CD4-positive, alpha-beta T cell (primary cell): ENCODE measurements at places on chromosomes 6 and 20.

DNA sequence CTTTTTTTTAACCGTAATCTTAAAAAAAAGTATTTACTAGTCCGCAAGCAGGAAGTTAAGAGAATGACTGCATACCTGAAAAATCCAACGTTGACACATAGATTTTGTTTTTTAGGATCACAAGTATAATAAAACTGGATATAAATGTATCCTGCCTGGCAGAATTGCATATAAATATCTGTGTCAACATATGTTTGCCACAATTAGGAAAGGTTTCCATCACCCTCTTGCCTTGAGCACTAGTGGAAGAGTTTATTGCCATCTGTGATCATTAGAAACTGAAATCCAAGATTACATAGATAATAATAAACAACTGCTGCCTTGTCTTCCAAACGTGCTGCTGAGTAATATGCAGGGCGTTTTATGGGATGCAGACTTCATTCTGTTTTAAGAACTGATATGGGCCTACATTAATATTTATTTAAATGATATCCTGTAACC lies 27.9 kb downstream of the PLEKHG1 start:
- DNase-seq: no peak

GRCh38 chr6:108872575-108872974 lies 24.4 kb downstream of the ARMC2 start:
- no peak for DNase-seq

DNA sequence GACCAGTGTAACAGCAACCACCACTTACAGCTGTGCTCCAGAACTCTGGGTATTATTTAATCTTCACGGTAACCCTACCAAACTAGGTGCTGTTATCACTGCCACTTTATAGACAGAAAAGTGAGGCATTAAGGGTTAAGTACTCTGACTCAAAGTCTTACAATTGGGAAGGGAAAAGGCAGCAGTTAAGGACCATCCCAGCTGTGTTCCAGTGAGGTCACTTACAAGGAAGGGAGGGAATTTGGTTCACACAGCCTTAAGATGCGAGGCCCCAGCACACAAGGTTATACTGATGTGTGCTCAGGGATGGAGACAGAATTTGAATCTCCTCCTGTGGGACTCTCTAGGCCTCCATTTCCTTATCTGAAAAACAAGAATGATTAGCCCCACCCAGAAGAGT lies 46.7 kb downstream of the TRERF1 start:
- no peak for DNase-seq

DNA sequence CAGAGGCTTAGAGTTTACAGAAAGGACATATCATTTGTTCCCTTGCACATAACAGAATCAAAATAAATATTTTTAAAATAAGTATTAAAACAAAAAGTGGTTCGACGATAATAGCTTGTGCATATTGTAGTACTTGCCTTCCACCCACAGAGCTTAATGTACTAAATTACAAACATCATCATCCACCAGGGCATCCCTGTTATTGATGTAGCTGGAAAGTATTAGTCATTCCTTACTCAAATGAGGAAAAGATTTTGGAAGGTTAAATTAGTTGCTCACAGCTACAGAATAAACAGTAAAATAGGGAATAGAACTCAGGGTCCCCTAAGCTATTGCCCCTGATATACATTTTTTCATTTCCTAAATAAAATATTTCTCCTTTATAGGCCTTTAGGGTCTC lies 150.3 kb downstream of the PTPRK start:
- no peak for DNase-seq

DNA sequence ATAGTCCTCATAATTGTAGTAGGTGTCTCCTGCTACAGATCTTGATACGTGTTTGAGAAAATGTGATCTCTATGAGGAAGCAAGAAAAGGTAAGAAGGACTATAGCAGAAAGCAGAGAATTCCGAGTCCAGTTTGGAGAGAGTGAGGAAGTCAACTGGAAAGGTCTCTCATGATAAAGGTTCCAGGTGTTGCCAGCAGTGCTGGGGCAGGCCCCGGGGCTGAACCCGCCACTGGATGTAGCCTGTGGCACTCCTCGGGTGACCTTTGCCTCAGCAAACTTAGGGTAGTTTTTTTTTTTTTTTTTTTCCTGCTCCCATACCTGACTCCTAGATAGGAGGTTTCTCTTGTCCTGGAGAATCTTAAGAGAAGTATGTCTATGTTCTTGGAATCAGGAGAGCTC lies 62.8 kb downstream of the FAM120B start:
- no peak for DNase-seq

DNA sequence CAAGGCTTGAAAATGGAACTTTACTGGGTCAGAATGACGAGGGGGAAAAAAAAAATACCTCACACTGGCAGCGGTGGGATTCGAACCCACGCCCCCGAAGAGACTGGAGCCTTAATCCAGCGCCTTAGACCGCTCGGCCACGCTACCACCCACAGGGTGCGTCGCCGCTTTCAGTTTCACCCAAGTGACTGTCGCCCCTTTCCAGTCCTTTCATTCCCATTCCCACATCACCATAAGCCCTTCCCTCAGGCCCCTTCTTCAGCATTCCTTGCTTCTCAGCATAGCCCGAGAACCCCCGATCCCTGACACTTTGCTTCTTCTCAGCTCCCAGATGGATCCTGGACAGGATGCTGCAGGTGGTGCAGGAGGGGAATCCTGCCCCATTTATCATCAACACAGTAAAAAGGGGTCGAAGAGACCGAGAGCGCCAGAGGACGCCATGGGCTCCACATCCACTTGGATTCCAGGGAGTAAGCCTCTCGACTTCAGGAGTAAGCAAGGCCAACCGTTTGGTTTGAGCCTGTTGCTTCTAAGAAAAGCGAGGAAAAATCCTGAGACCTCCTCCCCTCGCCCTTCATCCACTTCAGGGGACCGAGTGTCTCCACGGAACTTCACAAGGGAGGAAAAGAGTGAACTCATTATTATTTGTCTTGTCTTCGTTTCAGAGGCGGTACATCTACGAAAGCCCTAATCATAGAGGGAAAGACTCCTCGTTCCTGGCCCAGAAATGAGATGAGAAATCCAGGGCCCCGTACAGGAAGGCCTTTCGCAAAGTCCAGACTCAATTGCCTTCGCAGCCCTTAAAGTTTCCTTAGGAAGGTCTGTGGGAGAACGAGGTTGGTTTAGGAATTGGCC lies 20.0 kb upstream of the TRIM27 start:
- DNase-seq: peak; percentile 71

DNA sequence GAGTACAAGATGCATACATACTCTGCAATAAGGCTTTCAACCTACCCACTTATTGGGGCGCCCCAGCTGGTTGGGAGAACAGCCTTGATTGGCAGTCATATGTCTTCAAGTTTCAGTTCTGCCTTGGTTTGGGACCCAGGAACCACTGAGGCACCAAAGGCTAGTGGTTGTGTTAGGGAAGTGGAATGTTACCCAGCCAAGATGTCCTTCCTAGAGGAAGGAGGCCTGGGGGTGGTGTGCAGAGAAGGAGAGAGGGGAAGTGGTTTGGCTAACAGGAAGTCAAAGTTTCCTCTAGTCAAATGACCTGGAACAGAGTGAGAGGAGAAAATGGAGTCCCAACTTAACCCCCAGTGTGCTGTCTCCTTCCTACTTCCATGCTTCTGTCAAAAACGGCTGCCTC lies 59.4 kb downstream of the CD164 start:
- no peak for DNase-seq

DNA sequence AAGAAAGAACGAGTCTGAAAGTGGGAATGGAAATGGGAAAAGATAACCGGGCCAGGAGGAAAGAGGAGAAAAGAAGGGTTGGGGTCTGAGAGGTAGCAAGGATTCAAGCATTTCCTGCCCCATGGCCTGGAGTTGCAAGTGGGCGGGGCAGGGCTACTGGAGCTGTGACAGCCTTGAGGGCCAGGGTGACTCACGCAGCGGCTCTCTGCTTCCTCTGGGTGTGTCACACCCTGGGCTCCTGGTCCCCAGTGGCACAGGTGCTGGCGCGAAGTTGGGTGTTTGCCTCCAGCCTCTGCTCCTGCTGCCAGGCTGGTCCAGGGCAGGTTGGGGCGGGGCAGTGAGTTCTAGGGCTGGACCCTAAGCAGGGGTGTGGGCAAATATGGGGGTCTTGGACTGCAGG lies 3.3 kb upstream of the ULBP3 start:
- peak; percentile 23 for DNase-seq

DNA sequence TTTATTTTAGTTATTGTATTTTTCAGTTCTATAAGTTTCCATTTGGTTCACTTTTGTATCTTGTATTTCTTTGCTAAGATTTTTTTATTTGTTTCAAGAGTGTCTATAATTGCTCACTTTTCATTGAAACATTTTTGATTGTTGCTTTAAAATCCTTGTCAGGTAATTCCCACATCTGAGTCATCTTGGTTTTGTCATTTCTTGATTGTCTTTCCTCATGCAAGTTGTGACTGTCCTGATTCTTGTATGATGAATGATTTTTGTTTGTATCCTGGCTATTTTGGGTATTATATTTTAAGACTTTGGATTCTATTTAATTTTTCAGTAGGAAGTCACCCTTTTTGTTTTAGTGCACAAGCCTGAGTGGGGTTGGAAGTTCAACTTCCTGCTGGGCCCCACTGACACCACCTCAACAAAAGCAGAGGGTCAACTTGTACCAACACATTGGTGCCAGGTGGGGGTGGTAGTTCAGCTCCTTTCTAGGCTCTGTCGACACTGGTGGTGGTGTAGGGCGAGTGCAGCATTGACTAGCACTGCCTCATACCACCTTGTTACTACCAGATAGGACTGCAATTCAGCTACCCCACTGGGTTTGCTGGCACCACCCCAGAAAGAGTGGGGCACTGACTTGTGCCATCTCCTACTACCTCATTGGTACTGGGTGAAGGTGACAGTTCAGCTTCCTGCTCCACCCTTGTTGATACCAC lies 8.8 kb downstream of the RSPH3 start:
- DNase-seq: no peak

DNA sequence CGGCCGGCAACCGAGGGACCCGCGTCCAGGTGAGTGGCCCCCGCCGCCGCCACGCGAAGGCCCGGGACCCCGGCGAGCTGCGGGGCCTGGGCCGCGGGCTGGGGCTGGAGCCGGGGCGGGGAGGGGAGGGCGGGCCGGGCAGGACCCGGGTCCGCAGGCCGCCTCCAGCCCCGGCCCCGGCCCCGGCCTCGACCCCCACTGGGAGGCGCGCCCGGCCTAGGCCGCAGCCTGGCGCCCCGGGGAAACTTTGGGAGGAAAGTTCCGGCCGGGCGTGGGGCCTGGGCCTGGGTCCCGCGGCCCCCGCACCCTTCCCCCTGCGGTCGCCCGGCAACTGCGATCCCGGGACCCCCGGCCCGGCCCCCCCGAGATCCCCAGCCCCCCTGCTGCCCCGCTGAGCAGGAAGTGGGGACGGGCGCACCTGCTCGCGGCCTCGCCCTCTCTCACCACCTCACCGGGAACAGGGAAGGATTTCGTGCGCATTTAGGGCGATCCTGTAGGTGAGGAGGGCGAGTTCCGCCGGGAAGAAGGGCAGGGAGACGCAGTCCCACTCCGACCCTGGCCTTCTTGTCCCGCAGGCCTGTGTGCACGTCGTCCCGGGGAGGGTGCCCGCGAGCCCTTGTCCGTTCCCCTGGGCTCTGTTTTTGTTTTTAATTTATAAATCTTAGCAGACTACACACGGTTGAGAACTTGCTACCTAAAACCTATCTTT lies 402 bp downstream of the OSBPL2 start:
- DNase-seq: no peak

GRCh38 chr6:148470606-148471465 lies 128.2 kb downstream of the SASH1 start:
- no peak for DNase-seq

DNA sequence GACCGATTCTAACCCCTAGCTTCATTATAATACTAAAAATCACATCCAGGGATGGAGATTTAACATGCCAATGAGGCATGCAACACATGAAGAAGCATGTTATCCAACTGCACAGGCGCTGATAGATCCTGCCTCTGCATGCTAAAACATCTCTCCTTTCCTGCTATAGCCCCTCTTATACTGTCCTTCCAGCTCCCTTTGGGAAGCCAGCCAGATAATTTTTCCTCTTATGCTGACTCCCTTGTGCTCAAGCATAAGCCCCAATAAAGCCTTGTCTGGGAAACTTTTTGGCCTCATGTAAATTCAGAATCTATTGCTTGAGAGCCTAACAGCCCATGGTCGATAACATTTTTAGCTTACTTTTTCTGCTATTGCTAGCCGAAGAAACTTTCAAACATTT lies 404.3 kb downstream of the EPM2A start:
- no peak for DNase-seq

DNA sequence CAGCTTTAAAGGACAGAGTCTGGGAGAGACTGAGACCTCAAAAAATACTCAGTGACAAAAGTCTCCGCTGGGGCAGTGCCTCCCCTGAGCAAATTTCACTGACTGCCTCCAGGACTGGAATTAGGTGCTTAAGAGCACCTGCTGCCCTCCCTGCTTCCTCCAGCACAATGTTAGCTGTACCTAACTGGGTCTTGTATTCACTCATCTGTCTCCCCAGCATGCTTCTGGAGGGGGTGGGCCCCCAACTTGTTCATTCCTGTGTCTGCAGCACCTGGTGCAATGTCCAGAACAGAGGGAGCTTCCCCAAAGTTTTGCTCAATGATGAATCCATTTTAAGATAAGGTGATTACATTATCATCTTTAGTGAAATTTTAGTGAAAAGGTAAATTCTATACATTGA lies 650.7 kb downstream of the KIF16B start:
- DNase-seq: no peak

DNA sequence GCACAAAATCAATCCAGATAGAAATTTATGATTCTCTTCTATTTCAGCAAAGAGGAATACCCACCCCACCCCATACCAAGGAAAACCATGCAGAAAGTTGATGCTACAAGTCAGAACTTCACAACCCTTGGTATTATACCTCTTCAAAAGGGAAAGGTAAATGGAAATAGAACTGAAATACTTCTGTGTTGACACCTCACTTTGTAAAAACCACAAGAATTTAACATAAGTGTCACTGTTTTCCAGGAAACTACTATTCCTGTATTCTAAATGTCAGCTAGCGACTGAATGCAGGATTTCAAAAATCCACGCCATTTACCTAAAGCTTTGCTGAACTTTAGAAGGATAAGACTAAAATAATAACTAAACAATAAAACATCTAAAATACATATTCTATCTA lies 3.6 kb downstream of the CPNE1 start:
- no peak for DNase-seq

DNA sequence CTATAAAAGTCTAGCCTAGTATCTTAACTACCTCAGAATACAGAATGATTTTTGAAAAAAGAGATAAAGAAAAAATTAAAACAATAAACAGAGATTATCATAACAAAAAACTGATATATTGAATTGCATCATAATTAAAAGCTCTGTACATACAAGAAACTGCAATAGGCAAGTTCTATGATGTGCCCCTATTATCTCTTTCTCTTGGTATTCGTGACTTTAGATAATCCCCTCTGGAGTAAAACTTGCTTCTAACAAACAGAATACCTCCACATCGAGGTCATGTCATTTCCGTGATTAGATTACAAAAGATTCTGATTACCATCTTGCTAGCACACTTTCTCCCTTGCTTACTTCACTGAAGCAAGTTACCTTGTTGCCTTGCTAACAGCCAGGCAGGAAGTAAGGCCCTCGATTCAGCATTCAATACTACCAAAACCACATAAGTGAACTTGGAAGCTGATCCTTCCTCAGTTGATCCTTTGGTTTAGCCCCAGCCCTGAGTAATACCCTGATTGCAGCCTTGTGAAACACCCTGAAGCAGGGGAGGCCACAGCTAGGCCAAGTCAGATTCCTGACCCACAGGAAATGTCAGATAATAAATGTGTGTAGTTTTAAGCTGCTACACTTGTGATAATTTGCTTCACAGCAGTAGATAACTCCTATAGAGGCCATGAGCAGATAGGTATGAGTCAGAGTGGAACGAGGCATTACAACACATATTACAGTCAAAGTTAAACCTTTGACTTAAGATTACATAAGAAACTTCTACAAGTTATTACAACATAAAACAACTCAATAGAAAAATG lies 53.7 kb upstream of the TMX4 start:
- peak; percentile 46 for DNase-seq

GRCh38 chr6:6543181-6543879 lies 45.2 kb upstream of the LY86 start:
- DNase-seq: no peak
